ENCODE measurements at places on chromosomes 7 and 10.

GRCh38 chr10:119341459-119342301 lies 134.3 kb downstream of the GRK5 start:
- DNase-seq = no peak

- no peak for DNase-seq
Observed at GRCh38 chr10:110022716-110023504, 15.1 kb downstream of the ADD3 start.

- no peak for DNase-seq
Observed at GRCh38 chr7:1512781-1513656, 8.8 kb upstream of the INTS1 start.

GRCh38 chr7:36545291-36545690 lies 155.6 kb downstream of the ANLN start:
- DNase-seq = no peak

DNA sequence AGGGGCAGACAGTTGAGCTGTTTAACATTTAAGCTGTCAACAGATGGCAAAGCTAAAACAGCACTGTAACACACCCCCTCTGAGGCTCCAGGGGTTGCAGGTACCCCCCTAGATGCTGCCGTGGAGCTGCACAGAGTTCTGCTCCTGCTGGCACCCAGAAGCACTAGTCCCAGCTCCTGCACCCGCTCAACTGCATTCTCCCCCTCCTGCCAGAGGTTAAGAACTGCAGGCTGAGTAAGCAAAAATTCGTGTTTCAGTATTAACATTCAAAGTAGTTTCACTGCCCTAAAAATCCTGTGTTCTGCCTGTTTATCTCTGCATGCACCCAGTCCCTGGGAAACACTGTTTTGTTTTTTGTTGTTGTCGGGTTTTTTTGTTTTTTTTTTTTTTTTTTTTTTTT lies 790.8 kb upstream of the KCND2 start:
- DNase-seq = no peak

GRCh38 chr7:132102391-132102790 lies 473.9 kb downstream of the PLXNA4 start:
- DNase-seq = no peak

- peak; percentile 84 for DNase-seq
Observed at GRCh38 chr7:131249003-131249402, 78.7 kb upstream of the MKLN1 start.

All from fibroblast of skin of left quadriceps (primary cell).